ENCODE measurements at places on chromosomes 16 and 17. TPM values are rescaled to one million over a fixed set of nuclear protein-coding genes. Genes with fewer than 3 reads are reported as not detected.

RNF43 gene
- total RNA-seq = 10.1 TPM

ALOXE3 gene
- total RNA-seq = 1.0 TPM

GDPD1 gene
- 1.5 TPM for total RNA-seq

ITGAX gene
- not detected for total RNA-seq

CACNG4 gene
- total RNA-seq = 0.08 TPM

CXCL16 gene
- total RNA-seq = 1.9 TPM

FSCN2 gene
- not detected for total RNA-seq

All from hair follicular keratinocyte (primary cell).